Endothelial cell of umbilical vein (primary cell): ENCODE measurements at places on chromosomes 11 and 22.

GRCh38 chr11:104725796-104726408 is 172.4 kb downstream of the CASP12 start:
- no peak for DNase-seq
- H3K4me3 ChIP-seq = no peak overlapping the region
- H3K4me1 ChIP-seq = peaks cover 8% of the 10 kb centered on the region

DNA sequence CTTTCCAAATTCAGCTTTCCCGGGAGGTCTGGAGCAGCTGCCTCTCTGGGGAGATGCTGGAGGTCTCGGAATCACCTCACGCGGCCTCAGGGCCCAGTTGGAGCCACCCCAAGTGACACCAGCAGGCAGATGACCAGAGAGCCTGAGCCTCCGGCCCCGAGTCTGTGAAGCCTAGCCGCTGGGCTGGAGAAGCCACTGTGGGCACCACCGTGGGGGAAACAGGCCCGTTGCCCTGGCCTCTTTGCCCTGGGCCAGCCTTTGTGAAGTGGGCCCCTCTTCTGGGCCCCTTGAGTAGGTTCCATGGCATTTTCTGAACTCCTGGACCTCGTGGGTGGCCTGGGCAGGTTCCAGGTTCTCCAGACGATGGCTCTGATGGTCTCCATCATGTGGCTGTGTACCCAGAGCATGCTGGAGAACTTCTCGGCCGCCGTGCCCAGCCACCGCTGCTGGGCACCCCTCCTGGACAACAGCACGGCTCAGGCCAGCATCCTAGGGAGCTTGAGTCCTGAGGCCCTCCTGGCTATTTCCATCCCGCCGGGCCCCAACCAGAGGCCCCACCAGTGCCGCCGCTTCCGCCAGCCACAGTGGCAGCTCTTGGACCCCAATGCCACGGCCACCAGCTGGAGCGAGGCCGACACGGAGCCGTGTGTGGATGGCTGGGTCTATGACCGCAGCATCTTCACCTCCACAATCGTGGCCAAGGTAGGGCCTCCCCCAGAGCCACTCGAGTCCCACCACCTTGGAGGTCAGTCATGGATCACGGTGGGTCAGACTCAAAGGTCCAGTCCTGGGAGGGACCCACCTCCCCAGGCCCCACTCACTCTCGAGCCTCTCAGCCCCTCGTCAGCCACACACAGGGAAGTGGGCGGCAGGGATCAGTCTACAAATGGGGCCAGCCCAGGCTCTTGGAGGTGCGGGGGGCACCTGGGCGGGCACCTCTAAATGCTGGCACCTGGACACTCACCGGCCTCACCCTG is 525 bp downstream of the SLC22A12 start:
- no peaks in the 10 kb centered on the region for H3K4me1 ChIP-seq
- H3K36me3 ChIP-seq = no peaks in the 10 kb centered on the region
- H3K27me3 ChIP-seq = no peaks in the 10 kb centered on the region
- DNase-seq = no peak

GRCh38 chr11:77171885-77172665 is 44.0 kb downstream of the MYO7A start:
- no peak overlapping the region for H3K27ac ChIP-seq
- H3K36me3 ChIP-seq = no peaks in the 10 kb centered on the region
- H3K27me3 ChIP-seq = no peaks in the 10 kb centered on the region
- no peak overlapping the region for H3K4me3 ChIP-seq
- H3K4me1 ChIP-seq = peaks cover 19% of the 10 kb centered on the region

DNA sequence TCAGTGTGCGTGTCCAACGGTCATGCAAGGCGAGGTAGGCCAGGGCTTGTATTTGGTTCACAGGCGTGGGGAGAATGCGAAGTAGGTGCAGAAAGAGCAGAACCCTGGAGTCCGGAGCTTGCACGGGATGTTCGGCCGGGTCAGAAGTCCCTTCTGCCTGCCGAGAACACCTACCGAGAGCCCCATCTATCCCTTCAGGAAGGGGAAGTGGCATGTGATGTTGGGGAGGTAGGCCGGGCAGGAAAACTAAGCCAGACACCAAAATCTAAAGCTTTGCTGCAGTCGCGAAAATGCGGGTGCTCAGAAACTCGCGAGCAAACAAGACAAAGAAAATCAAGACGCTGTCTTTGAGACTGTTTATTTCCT is 435 bp upstream of the TAF6L start:
- peak overlapping the region; percentile 39 for H3K27ac ChIP-seq
- H3K4me3 ChIP-seq = peak overlapping the region; percentile 34
- DNase-seq = no peak
- peaks cover 12% of the 10 kb centered on the region for H3K36me3 ChIP-seq
- no peaks in the 10 kb centered on the region for H3K27me3 ChIP-seq

DNA sequence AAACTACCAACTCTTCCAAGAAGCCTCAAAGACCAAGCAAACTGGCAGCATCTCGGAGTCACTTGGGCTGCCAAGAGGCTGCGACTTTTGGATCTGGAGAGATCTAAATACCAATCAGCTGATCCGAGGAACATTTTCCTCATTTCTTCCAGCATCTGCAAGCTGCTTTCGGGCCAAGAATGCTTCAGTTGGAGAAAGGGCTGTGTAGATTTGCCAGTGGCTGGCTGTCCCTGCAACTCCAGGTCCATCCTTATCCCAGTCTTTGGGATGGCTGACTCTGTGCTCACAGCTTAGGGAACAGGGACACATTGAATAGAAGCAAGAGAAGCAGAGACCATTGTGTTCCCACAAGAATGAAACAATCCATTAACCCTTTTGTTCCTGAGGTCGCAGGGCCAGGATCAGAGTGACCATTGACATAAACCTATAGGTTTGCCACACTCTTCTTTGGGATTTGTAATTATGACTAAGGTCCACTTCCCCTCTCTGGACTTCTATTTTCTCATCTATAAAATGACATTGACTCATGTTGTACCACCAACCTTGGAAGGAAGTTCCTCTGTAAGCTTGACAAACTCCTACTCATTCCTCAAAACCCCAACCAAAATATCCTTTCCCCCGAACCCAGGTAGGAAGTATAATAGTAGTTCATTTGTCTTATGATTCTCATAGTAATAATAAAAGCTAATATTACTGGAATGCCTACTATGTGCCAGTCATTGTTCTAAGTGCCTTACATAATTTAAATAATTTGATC is 340.8 kb downstream of the MN1 start:
- peaks cover 10% of the 10 kb centered on the region for H3K4me1 ChIP-seq
- no peak overlapping the region for H3K4me3 ChIP-seq
- H3K27ac ChIP-seq = no peak overlapping the region

- H3K4me3 ChIP-seq = no peak overlapping the region
- no peaks in the 10 kb centered on the region for H3K36me3 ChIP-seq
- H3K27me3 ChIP-seq = no peaks in the 10 kb centered on the region
- no peak for DNase-seq
- no peaks in the 10 kb centered on the region for H3K4me1 ChIP-seq
- no peak overlapping the region for H3K27ac ChIP-seq
These were observed 83.4 kb downstream of the TRIM51G start for GRCh38 chr11:48900131-48900800.

DNA sequence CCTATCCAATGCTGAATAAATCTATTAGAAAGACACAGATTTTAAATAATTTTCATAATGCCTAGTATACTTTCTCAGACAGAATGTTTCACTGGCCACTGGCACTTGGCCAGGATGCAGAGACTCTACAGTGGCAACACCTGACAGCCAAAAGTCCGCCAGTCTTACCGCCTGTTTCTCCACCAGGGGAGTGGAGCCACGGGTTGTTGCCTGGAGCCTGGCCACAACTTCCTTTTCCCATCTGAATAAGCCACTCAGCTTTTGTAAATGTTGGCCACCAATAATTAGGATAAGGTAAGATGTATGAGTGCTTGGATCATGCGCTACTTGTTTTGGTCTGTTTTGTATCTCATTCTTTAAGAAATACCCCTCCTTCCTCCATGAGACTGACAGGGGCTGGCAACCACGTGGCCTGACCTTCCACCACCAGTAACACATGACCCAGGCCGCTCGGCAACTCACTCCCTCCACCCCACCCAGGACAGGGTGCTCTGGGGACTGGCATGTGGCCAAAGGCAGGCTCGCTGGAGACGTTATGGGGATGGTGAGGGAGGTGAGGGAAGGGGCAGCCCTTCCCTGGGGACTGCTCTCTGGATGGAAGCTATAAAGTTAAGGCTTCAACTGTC is 93.0 kb upstream of the BID start:
- H3K27ac ChIP-seq = no peak overlapping the region
- no peaks in the 10 kb centered on the region for H3K4me1 ChIP-seq
- H3K36me3 ChIP-seq = peaks cover 27% of the 10 kb centered on the region
- no peak overlapping the region for H3K4me3 ChIP-seq
- no peak for DNase-seq

DNA sequence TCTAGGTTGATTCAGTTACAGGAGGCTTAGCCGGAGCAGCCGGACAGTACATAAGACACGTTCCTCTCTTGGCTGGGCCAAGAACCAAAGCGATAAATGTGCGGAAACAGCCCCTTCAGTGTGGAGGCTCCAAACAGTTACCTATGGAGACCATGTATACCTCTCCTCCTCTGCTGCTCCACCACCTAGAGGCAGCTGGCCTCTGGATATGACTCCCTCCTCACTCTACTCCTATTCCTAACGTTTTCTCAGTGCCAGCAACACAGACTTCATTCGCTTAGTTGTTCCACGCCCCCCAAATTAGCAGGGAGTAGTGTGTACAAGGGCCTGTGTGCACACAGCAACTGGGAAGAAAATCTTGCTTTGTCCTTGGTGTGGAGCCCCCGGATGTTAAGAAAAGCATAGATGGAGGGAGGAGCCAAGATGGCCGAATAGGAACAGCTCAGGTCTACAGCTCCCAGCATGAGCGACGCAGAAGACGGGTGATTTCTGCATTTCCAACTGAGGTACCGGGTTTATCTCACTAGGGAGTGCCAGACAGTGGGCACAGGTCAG is 362.3 kb upstream of the KIRREL3 start:
- no peaks in the 10 kb centered on the region for H3K4me1 ChIP-seq
- H3K4me3 ChIP-seq = no peak overlapping the region
- DNase-seq = no peak
- no peaks in the 10 kb centered on the region for H3K36me3 ChIP-seq
- H3K27me3 ChIP-seq = no peaks in the 10 kb centered on the region

DNA sequence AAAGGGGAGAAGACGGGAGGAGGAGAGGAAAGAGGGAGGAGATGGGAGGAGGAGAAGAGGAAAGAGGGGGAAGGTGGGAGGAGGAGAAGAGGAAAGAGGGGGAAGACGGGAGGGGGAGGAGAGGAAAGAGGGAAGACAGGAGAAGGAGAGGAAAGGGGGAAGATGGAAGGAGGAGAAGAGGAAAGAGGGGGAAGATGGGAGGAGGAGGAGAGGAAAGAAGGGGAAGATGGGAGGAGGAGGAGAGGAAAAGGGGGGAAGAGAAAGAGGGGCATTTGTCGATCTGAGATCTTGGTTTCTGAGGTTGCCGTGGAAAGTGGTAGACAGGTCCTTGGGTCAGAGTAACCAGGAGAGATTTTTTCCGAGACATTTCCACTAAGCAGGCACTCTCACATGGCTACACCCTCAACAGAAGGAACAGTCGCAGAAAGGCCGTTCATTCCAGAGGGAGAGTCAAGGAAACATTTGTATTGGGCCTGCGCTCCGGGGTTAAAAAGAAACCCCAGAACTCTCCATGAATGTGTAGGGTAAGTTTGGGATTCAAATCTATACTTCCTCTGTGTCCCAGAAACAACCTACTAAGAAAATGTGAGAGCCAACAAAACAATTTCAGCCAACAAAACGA is 39.8 kb upstream of the CARS1 start:
- H3K27me3 ChIP-seq = no peaks in the 10 kb centered on the region
- H3K4me1 ChIP-seq = peaks cover 25% of the 10 kb centered on the region
- H3K36me3 ChIP-seq = no peaks in the 10 kb centered on the region
- DNase-seq = no peak
- no peak overlapping the region for H3K4me3 ChIP-seq
